ENCODE measurements at places on chromosomes 2 and 18.
A peak's percentile ranks its signal among the peaks of the same experiment; 100 is the strongest.

DNA sequence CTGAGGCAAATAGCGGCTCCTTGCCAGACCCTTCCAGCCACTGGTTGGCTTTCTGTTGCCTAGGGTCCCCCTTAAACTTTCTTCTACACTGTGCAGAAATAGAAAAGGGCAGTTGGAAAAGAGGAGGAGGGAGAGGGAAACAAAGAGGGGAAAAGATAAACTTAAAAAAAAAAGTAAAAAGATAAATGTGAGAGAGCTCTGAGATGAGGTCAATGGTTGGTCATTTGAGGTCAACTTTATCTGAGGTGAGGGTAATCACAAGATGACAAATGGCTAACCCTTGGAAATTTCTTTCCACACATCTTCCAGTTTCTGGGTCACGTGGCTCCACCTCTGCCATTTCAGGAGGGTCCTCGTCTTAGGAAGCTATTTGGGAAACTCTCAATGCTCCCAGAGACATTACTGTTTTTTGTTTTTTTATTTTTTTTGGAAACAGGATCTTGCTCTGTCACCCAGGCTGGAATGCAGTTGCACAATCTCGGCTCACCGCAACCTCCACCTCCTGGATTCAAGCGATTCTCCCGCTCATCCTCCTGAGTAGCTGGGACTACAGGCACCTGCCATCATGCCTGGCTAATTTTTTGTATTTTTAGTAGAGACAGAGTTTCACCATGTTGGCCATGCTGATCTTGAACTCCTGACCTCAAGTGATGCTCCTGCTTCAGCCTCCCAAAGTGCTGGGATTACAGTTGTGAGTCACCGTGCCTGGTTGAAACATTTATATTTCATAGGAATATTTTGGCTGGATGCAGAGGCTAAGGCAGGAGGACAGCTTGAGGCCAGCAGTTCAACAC, 199.9 kb downstream of the TGIF1 start:
- no peak for DNase-seq

DNA sequence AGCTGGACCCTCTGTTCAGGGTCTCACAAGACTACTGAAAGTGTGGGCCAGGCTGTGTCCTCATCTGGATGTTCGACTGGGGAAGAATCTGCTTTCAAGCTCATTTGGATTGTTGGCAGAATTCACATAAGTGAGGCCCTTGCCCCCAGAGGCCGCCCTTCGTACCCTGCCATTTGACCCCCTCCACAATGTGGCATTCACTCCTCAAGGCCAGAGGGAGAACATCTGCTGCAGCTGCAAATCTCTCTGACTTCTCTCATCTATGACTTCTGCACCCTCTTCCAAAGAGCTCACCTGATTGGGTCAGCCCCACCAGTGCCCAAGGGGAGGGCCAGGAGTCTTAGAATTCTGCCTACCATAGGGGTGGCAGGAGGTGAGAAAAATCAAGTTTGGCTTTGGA, 3.9 kb upstream of the CNDP2 start:
- no peak for DNase-seq

- no peak for DNase-seq
Observed at GRCh38 chr2:170394641-170395387, 216.9 kb downstream of the MYO3B start.

DNA sequence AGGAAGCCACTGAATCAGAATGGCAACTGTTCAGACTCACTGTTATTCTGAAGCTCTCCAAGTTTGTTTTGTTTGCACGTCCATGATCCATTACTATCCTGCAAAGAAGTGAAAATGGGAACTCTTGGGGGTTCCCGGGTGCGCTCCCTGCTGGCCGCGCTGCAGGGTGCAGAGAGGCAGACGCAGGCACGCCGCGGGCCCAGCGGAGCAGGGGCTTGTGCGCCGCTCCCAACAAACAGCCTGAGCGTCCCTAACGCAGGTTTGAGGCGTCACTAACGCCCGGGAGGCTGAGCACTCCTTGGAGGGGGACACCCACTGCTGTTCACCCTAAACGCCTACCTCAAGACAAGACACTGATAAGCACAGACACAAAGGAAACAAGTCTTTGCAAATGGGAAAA, 14.3 kb upstream of the PIEZO2 start:
- no peak for DNase-seq

DNA sequence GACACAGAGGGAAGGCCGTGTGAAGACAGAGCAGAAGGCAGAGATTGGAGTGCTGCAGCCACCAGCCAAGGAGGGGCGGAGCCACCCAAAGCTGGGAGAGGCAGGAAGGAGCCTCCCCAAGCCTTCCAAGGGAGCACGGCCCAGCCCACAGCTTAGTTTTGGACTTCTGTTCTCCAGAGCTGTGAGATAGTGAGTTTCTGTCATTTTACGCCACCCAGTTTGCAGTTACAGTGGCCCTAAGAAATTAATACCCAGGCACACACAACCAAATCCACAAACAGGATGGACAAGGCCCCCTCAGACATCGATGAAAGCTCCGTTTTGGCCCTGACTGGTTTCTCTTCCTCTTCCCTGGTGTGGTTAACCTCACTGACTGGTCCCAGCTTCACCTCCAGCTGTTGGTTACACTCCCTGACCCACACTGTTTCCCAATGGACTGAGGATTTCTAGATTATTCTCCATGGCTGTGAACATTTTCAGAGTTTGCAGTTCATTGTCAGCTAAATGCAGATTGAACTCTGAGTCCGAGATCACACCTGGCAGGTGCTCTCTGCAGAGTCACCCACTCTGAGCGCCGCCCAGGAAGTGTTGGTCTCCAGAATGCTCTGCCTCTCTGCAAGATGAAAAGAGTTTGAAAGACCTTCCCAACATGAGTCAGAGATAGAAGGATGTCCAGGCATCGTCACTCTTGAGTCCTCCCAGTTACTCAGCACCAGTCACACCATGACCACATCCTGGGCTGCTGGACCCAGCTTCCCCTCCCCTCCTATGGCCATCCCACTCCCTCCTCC, 100.2 kb downstream of the TWIST2 start:
- no peak for DNase-seq

GRCh38 chr18:48191494-48191893, 217.7 kb downstream of the ZBTB7C start:
- no peak for DNase-seq

DNA sequence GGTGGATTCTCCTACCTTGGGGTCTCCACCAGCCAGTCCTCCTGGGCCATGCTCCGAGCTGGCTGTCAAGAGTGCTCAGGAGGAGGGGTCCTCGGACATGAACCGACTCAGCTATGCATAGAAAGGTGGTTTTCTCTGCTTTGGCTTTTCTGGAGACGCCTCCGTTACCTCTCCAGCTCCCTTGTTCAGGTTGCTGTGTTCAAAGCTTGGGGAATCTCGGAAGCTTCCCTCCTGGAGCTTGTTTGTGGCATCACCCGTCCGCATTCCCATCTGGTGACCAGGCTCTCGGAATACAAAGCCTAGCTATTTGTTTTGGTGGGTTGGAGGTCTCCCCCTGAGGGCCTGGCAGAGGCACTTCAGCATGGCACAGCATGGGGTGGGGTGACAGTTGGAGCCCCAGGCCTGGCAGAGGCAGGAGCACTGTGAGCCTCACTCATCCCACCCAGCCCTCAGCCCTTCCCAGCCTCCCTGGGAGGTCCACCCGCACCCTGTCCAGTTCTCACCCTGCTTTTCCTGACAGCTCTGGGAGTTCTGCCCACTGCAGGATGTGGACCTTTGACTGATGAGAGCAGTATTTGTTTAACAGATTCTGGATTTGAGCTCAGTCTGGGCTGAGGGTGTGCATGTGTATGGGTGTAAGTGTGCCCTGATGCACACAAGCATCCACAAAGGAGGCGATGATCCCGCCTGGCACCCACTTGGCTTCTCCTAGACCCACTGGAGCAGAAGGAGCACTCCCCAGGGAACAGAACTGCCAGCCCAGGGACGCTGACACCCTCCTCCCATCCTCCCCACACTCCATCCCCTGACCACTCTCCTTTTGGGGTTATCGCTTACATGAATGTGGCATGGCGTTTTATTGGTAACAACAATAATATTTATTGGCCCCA, 107.3 kb upstream of the HS6ST1 start:
- DNase-seq: peak; percentile 53

DNA sequence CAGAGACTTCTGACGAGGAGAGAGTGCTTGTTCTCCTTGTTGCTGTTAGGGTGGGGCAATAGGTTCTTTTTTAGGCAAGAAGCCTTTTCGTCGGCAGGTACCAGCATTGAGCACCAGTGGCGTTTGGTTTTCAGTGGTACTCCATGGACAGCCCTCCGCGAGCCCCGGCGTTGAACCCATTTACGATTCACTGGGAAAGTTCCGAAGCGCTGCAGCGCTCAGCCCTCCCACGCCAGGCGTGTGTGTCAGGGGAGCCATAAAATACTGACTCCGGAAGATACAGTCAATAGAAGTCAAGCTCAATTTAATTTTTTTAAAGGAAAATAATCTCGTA, 494 bp upstream of the ROCK1 start:
- peak; percentile 62 for DNase-seq

DNA sequence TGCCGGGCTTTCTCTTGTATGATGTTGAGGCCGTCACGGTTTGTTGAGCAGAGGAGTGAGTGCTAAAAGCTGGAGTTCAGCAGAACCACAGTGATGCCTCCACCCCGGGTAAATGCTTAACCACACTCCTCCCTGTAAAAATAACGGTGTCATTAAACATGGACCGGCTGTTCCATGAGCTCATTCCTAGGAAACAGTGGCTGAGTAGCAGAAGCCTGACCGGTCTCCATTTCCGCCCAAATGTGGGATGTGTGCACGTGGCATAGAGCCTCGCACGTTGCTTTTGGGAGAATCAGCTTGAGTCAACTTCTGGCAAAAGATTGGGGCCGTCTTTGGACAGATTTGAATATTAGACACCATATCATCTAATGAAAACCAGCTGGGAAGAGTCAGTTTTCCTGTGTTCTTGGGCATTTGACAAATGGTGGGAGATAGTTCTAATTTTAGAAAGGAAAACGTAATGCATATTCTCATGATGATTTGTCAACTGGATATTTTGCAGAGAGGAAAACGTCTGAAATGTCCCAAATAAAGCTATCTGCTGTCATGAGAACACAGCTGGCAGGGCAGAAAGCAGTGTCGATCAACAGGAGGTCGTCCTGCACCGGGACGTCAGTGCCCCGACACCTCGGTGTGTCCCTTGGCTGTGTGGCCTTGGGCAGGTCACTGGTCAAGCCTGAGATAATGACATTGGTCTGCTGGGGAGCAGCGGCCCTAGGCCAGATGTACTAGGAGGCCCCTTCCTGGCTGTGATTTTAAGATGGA, 42.4 kb downstream of the LRRFIP1 start:
- DNase-seq: no peak

DNA sequence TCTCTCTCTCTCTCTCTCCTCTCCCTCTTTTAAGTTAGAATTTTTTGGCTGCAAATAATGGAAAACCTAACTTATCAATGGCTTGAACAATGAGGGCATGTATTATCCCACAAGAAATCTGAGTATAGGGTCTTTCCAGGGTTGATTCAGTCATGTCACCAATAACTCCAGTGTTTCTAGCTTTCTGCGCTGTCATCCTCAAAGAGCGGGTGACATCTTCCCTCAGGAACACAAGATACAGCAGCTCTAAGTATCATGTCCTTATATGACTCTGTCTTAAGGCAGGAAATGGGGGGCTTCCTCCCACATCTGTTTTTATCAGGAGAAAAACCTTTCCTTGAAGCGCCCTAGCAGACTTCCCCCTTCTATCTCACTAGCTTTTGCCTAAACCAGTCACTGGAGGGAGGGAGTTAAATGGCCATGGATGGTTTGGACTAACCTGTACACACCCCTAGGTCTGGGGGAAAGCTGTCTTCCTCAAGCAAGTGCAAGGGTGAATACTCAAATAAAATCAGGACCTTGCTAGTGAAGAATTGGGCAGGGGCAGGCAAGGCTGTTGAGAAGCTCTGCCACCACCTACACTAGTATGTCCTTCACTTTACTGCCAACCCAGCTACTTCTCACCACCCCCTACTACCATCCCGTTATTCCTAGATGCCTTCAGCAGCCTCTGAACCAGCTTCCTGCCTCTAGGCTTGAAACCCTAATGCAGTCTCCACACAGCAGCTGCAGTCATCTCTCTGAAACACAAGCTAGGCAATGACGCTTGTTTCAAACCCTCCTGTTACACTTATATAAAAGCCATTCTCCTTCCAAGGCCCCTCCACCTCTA, 7.5 kb upstream of the TUBA4A start:
- no peak for DNase-seq

DNA sequence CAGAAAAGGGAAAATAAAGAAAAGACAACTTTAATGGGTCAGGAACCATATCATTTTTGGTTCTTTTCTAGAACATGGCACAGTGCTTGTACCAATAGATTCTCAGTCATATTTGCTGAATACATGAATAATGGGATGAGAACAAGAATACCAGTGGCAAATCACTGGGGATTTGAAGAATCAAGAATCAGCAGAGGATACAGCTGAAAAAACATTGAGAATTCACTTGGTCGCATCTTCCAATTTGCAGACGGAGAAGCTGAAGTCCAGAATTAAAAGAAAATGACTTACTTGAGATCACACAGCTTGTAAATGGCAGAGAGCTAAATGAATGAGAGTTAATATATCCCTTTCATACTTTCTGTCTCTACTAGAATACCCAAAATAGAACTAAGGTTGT, 362.2 kb downstream of the RAD51AP2 start:
- DNase-seq: no peak

GRCh38 chr18:3156325-3156640, 63.5 kb downstream of the MYOM1 start:
- no peak for DNase-seq

- DNase-seq: no peak
Observed at GRCh38 chr2:209451209-209451834, 27.5 kb downstream of the MAP2 start.

GRCh38 chr2:23381485-23381884, 3.5 kb upstream of the KLHL29 start:
- DNase-seq: no peak

GRCh38 chr2:187208199-187208785, 239.8 kb downstream of the CALCRL start:
- DNase-seq: no peak

GRCh38 chr2:182929972-182930371, 63.5 kb upstream of the FRZB start:
- DNase-seq: no peak

- DNase-seq: no peak
Observed at GRCh38 chr18:10852385-10853303, 296.7 kb downstream of the PIEZO2 start.

- DNase-seq: no peak
Observed at GRCh38 chr2:37005118-37005868, 39.0 kb upstream of the STRN start.

GRCh38 chr2:217360111-217360510, 500.2 kb upstream of the TNP1 start:
- no peak for DNase-seq

DNA sequence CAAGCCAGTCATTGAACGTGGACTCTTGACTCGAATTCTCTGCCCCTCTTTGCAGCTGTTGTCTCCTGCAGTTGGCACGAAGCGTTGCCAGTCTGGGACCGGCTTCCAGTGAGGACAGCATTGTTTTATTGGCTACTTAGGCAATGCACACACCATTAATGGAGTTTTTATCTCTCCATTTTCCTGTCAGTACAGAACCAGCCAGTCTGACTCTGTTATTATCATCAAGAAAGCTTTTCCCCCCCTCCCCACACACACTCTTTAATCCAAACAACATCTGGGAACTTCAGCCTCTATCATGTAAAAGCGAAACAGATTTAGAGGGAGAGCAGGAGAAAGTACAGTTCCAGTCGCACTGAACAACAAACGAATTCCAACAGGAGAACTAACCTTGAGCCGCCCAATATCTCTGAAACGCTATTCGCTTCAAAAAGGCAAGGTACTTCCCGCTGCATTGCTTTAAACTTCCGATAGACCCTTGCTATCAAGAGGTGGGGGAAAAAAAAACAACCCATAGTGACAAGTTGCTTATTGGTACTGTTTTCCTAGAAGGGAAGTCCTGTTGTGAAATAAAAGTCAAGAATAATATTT, 38.2 kb downstream of the ACVR1 start:
- DNase-seq: peak; percentile 36

Data from pancreas (tissue), 10 donors.